Stimulated activated CD4-positive, alpha-beta T cell treated with anti-CD3 and anti-CD28 coated beads, Interleukin-15, amount 100 ng/mL, for 1 hour (primary cell): ENCODE measurements at places on chromosomes 12 and 14.

DNA sequence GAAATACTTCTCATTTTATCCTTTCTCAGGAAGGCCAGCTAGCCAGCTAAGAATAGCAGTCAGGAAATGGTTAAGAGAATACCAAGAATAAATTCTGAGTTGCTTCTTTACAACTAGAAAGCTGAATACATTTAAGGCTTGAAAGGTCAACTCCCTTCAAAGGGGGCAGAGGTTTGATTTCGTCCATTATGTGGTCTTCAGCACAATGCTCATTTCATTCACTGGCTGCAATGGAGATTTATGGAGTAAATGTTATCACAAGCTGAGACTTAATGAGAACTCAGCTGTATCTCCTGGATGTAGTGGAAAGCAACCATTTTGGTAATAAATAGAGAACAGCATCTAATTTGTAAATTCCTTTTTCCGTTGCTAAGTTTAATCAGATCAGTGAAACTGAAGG lies 265.0 kb upstream of the FKBP4 start:
- DNase-seq: no peak

GRCh38 chr14:90969531-90970166 lies 90.8 kb downstream of the RPS6KA5 start:
- no peak for DNase-seq

GRCh38 chr14:99258876-99259726 lies 12.9 kb downstream of the BCL11B start:
- no peak for DNase-seq

DNA sequence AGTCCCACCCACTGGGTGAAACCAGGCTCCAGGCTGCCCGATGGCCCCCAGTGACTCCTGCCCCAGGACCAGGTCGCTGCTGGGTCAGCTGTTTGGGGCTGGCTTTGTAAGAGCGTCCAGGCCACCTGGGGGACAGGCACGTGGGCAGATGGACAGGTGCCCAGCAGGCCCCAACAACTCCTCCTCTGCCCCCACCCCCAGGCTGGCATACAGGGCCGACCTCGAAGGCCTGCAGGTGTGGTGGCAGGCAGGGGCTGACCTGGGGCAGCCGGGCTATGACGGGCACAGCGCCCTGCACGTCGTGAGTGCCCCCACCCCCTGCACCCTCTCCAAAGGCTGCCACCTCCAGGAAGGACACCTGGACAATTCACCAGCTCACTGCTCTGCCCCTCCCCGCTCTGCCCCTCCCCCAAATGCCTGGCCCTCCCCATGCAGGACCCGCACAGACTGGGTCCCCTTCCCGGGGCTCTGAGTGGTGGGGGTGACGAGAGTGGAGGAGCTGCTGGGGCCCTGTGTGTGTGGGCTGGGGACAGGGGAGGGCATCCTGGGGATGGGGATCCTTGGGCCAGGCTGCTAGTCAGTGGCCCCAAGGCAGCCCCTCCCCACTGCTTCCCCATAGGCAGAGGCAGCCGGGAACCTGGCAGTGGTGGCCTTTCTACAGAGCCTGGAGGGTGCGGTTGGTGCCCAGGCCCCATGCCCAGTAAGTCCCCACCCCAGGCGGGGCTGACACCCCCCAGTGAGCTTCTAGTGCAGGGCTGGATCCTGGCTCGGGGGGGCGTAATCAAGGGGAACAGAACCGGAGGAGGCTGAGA lies 26.0 kb downstream of the ASPG start:
- no peak for DNase-seq

- DNase-seq: no peak
These were observed 17.4 kb downstream of the CDKN1B start for GRCh38 chr12:12734561-12735071.

DNA sequence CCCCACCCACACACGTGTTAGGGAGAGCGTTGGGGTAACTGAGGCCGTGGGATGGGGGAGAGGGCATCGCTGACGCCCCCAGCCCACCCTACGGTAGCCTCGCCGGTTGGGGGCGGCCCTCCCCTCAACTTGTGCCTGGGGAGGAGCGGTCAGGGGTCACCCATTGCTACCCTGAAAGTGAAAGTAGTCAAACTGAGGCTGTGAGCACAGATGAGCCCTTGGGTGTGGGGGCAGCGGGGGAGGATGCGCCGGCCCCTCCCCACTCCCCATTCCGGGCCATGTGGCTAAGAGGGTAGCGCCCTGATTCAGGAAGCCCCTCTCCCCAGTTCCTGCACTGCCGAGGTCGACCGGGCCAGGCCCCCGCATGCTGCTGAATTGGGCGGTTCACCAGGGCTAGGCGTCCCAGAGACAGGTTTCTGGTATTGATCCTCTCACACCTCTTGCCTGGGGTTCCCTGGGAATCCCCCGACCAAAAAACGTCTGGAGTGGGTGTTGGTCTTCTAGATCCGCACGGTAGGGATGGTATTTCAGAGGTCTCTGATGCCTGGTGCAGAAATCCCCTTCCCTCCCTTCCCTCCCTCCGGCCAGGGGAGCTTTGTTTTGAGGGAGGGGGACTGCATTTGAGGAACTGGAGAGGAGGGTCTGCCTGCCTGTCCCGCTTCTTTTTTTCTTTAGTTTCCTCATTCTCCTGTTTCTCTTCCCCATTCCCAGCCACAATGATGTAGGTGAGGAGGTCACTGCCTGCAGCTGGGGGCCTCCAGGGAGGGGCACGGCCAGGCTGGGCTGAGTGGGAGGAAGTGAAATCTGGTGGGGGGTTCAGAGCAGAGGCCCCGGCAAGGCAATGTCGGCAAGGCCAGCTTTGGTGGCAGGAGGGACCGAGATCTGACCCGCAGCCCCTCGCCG lies 1.0 kb downstream of the SH2B3 start:
- peak; percentile 36 for DNase-seq

DNA sequence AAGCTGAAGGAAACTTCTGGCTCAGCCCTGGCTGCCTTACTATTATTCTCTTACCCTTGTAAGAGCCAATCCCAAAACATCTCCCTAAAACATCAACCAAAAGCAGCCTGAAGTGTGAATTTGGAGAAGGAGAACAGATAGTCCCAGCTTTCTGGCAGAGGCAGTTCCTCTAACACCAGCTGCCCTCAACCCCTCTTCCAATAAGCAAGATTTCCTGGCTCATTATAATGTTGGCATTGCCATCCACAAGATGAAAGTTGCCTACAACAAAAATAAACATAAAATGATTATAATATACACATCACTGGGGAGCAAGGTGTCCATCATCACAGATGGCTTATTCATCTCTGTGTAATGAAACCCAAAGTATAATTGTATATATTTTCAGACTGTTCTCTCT lies 352.5 kb upstream of the CCDC196 start:
- no peak for DNase-seq

DNA sequence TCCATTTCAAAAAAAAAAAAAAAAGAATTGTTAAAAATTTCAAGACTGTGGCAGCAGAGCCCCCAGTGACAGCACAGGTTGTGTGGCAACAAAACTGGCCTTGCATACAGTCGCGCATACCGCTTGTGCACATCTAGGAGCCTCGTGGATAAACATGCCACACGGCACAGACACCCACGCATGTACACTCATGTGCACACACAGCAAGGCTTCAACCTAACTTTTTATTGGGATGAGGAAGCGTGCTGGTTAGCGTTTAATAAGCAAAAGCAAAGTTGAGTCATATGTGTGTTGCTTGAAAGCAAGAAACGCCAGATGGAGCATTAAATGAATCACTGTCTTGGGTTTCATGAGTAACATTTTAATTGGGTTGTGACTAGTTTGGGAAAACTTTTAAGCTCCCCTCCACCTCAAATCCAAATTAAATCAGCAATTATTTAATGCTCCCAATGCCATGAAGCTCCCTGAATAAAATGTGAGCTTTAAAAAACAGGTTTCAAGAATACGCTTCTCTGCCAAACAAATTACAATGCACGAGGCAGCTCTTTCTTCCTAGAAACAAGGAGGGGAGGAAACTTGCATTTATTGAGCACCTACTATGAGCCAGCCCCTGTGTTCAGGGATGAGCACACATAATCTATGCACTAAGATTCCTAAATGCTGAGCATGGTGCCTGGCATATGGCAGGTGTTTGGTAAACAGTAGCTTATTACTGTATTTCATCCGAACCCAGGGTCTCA lies 35.7 kb upstream of the EML1 start:
- no peak for DNase-seq

- DNase-seq: no peak
These were observed 103.8 kb downstream of the EGLN3 start for GRCh38 chr14:33847066-33847465.

DNA sequence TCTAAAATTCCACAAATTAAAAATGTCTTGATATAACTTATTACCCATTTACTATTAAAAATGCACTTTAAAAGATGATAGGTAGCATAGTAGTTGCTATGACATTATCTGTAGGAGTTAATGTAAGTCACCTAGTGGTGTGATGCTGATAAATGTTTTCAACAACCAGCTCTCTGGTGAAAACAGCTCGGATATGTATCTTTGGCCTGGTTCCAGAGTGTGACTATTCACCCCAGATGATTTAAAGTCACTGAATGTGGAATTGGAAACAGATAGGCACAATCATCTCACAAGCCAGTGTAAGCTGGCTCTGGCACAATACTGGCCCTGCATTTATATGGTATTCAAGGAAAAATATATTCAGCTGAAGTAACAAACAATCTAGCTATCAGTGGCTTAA lies 9.2 kb upstream of the CCDC196 start:
- no peak for DNase-seq

GRCh38 chr12:88418856-88419497 lies 161.3 kb downstream of the KITLG start:
- DNase-seq: no peak

- DNase-seq: no peak
These were observed 45.0 kb downstream of the SLCO1A2 start for GRCh38 chr12:21289698-21290097.

DNA sequence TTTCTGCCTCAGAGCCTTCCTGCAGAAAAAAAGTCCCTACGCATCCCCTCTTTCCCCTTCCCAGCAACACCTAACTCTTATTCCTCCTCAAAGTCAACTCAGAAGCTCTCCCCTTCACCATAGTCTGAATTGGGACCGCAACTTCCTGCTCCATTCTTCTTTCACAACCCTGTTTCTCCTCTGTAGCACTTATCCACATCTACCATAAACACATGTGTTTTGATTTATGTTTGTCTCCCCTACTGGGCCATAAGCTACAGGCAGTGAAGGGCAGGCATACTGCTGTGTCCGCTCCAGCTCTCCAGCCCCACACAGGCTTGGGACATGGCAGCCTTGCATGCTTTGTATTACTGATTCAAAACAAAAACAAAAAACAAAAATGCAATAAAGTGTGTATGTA lies 5.9 kb downstream of the SDR9C7 start:
- DNase-seq: no peak

DNA sequence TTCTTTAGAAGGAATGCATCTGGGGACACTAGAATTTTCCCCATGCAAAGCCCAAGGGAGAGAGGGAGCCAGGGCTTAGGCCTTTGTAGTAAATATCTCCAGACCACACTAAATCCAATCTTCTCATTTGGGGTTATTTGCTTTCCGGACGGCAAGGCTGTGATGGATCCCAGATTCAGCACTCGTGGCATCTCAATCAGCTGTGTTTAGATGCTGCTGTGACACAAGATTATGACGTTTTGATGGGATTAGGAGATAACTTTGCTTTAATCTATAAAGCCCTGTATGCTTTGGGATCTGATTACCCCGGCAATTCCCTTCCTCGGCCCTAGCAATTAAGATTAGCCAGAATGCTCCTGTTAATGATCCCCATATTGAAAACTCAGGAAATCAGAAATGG lies 686.7 kb upstream of the TBX3 start:
- no peak for DNase-seq

DNA sequence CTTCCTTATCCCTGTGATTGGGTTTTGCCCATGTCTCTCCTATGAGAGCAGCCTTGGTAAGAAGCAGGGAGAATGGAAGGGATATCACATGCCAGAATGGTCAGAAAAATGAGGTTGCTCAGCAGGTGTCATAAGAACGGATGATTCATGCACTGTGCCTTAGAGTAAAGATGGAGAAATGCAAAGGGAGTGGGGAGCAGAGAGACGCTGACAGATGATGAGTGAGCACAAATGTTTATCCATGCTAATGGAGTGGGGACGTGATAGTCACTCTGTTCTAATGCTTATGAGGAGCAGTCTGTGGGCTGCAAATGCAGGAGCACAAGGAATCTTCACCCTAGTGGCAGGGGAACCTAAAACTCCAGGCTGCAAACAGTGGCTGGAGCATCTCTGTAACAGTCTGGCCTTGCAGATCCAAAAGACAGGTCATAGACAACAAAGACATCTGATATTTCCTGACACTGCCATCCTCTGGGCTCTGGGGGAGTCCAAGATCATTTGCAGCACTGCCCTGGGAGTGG lies 243.2 kb downstream of the CACNA1C start:
- no peak for DNase-seq

GRCh38 chr12:122757568-122757967 lies 4.9 kb downstream of the DENR start:
- DNase-seq: no peak

DNA sequence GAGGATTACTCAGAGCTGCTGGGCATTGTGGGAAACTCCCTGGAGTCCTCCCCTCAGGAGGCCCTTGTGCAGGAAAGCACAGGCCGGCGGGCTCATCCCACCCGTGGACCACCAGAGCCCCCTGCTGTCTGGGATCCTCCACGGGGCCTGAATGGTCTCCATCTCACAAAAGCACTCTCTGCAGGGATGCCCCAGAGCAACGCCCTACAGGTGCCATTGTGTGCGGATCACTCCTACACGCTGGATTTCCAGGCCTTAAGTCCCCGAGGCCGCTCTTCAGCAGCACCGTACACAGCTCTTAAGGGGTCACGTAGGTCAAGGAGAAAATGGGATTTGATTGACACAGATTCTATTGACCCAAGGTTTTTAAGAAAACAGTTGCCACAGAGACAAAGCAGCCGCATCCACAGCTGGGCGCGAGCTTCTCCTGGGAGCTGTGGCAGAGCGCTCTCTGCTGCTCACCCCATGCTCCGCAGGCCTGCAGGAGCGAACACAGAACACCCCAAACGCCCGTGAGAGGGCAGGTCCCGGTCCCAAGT lies 36.7 kb upstream of the RIMBP2 start:
- DNase-seq: no peak

- no peak for DNase-seq
These were observed 509.3 kb upstream of the CCDC196 start for GRCh38 chr14:65976761-65977404.

- DNase-seq: no peak
These were observed 138.7 kb downstream of the BRMS1L start for GRCh38 chr14:35964697-35965286.

- DNase-seq: no peak
These were observed 90.9 kb downstream of the GALNT9 start for GRCh38 chr12:132238488-132238854.

DNA sequence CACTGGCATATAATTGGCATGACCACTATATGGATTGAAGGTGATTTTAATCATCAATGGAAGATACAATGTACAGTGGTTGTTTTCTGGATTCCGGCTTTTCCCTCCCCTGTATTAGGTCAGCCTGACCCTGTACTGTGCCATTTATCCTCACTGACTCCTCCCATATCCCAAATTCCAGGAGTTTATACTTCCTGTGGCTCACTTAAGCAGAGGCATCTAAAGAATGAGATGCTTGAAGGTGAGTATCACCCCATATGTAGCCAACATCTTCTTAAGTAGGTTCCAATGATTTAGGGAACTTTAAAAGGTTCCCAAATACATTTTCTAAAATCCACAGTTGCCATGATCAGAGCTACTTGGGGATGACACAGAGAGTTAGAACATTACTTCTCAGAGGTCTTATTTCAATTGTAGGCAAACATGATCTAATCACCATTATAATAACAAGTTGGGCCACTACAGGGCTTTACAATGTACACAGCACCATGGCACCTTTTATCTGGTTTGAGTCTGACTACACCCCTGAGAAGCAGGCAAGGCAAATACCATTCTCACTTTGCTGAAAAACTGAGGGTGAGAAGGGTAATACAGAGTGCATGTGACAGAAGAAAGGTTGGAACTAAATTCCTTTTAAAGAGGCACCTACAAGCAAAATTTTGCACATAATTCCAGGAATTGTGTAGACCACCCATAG lies 212.3 kb upstream of the GARIN6 start:
- DNase-seq: no peak
